ENCODE measurements at places on chromosomes 7 and 10.

- no peak for DNase-seq
These were observed 42.1 kb upstream of the NAMPT start for GRCh38 chr7:106326594-106327537.

DNA sequence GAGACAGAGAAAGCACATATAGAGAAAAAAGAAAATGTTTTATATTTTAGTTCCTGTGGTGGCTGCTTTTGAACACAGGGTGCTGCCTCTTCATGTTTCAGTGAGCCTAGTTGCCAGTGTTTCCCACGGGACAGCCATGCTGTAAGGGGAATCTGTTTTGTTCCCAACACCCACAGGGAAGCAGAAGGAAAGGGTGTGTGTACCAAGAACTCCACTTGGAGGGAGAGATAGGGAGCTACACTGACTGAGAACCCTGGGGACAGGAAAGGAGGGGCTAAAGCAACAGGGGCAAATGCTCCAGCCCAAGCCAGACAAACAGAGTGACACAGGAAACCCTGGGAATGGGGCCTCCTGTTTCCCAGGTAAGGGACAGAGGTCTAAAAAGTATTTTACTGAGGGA, 40.2 kb downstream of the FRMPD2 start:
- no peak for DNase-seq

- no peak for DNase-seq
These were observed 42.2 kb upstream of the MAGI2 start for GRCh38 chr7:79495544-79496272.

- no peak for DNase-seq
These were observed 468.9 kb downstream of the IPMK start for GRCh38 chr10:57798830-57799229.

- DNase-seq = no peak
These were observed 1202.5 kb downstream of the DNAJB9 start for GRCh38 chr7:109772161-109772560.

DNA sequence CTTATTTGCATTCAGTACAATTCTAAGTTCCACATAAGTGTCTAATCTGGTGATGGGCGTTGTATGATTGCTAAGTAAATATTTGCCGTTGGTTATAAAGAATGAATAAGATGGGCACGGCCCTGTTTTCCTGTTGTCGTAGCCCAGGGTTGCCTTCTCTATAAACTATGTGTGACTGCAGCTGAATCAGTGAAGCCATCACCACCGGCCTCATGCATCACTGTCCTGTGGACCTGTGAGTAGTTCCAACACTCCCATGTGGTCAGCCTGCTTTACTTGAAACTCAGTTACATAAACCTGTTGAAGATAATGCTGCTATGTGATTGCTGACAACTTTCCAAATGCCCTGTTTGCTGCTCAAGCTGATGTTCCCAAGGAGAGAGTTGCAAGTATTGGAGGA, 21.6 kb upstream of the KLF6 start:
- peak; percentile 89 for DNase-seq

GRCh38 chr10:63343476-63343875, 122.3 kb downstream of the JMJD1C start:
- no peak for DNase-seq

- DNase-seq = peak; percentile 81
These were observed 83.3 kb downstream of the CTBP2 start for GRCh38 chr10:125076891-125077541.

DNA sequence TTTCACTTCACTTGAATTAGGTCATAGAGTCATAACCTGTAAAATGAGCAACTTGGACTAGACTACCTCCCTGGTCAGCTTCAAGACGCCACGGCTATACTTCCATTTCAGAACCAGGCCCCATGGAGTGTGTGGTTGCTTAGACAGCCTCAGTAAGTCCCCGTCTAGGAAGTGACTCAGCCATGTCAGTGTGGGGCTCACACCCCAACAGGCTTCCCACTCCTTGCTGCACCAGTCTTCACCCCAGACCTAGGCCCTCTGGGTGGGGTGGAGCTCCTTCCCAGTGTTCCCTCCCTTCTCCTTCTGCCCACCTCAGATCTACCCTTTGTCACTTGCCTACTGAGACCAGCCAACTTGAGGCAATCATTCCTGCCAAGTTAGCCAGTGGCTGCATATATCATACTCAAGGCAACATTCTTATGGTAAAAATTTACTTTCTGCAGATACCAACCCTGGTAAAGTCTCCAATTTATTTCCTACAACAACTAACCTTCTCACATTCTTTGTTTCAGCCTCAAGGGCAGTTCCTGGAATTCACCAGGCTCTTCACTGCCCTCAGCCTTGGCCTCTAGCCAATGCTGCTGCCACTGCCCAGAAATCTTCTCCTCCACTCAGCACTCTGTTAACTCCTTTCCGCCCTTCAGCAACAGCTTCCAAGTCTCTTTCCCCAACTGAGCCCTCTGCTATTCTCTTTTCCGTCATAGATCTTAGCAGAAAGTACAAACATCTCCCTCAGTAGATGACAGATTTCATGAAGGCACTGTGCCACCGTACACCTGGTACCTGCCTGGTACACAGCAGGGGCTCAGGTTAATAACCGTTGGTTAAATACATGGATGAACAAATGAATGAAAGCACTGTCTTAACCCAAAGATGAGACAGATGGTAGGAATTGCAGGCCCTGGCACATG, 31.3 kb upstream of the ZNRF2 start:
- no peak for DNase-seq

DNA sequence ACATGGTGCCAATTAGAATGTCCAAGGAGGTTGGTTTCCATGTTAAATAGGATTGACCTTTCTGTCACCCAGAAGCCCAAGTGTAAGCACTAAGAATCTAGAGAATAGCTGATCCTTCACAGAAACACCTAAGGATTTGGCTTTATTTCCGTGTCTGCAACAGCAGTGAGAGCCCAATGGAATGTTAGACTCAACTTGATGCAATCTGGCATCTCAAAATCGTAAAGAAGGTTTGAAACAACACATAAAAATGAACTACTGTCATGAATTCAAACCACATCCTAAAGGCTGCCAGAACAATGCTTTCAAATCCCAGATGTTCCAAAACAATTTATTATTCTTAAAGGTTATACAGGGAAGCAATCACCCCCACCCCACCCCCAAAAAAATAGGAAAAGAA, 18.6 kb downstream of the PPP1R3C start:
- no peak for DNase-seq

DNA sequence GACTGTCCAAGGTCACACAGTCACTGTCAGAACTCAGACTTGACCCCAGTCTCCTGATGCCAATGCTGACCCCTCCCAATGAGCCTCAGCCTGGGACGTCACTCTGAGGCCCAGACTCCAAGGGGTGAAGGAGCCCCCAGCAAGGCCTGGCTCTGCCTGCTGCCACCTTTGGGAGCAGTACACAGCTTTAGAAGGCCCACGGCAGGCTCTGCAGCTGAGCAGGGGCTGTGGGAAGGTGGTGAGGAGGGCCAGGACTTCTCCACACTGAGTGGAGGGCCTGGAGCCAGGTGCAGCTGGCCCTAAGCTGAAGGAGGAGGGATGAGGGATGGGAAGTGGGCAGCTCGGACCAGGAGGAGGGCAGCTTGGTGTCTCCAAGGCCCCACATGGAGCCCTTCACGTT, 23.9 kb upstream of the ZMIZ1 start:
- no peak for DNase-seq

- DNase-seq = no peak
These were observed 730 bp downstream of the LARP4B start for GRCh38 chr10:930625-931325.

DNA sequence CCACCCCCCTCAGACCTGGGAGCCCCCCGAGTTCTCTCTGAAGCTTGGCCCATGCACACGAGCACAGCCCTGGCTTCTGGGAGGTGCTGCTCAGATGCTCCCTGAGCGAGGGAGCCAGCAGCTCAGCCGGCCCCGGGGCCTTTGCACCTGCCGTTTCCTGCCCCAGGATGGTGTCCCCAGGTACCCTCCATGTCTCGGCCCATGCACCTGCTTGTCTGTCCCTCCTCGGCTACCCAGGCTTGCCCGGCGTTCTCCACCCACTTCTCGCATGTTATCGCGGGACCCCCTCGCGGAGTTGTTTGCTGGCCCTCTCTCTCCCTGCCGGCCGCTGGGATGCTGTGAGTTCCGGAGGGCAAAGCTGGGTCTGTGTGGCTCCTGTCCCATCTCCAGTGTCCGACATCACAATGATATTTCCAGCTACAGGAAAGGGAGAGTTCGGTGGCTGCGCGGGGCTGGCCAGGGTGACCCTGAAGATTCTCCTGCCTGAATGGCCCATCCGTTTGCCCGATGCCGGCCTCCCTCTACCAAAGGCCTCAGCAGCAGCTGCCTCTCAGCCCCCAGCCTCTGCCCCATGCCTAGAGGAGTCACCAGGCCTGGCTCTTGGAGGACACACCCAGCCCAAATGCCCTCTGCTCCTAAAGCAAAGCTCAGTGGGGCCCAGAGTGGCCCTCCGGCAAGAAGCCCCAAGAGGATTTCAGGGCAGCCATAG, 12.2 kb upstream of the LFNG start:
- no peak for DNase-seq

- no peak for DNase-seq
These were observed 23.9 kb upstream of the ZNF716 start for GRCh38 chr7:57425969-57426628.

GRCh38 chr7:44980393-44981034, 1.7 kb upstream of the MYO1G start:
- no peak for DNase-seq

DNA sequence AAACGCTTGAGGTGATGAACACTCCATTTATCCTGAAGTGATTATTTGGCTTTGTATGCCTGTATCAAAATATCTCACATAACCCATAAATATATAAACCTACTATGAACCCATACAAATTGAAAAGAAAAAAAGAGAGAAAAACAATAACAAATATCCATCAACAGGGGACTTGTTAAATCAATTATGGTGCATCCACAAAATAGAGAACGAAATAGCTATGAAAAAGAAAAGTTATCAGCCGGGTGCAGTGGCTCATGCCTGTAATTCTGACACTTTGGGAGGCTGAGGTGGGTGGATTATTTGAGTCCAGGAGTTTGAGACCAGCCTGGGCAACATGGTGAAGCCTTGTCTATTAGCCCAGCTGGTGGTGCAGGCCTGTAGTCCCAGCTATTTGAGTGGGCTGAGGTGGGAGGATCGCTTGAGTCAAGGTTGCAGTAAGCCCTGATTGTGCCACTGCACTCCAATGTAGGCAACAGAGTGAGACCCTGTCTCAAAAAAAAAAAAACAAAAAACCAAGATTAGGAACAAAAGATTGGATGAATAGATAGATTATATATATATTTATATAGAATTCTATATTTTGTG, 30.6 kb upstream of the IFRD1 start:
- no peak for DNase-seq

- DNase-seq = no peak
These were observed 81.0 kb downstream of the PTPRN2 start for GRCh38 chr7:158506626-158507025.

DNA sequence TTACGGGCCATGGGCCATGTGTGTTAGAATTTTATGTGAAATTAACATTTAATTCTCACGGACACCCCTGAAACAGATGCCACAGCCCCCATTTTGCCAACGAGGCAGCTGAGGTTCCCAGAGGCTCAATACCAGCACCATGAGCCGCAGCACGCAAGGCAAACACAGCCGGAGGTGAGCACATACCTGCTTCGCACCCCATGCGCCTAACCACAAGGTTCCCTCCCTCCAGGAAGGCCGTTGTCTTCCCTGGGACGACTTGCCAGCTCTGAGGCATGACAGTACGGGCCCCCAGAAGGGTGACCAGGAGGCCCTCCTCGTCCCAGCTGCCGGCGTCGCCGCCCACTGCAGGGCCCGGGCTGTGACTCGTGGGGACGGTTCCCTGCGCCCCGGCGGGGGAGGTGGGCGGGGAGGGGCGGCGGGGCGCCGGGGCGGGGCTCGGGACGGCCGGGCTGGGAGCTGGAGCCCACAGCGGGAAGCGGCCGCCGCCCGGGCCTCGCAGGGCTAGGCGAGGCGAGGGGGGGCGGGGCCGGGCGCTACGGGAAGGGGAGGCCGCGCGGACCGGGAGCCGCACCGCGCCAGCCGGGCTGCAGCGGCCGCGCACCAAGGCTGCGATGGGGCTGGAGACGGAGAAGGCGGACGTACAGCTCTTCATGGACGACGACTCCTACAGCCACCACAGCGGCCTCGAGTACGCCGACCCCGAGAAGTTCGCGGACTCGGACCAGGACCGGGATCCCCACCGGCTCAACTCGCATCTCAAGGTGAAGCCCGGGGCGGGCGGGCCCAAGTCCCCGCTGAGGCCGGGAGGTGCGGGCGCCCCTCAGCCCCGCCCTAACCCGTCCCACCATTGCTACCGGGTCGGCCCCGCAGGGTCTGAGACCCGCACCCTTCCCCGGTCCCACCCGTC, at the start of gene CAV2:
TSS of gene CAV2 (plus strand) at position 571 of the 910 bp plus-strand sequence. CDS start at position 615, 44 bp downstream.
- DNase-seq = no peak

GRCh38 chr7:111825046-111825445, 262.8 kb upstream of the IMMP2L start:
- no peak for DNase-seq

DNA sequence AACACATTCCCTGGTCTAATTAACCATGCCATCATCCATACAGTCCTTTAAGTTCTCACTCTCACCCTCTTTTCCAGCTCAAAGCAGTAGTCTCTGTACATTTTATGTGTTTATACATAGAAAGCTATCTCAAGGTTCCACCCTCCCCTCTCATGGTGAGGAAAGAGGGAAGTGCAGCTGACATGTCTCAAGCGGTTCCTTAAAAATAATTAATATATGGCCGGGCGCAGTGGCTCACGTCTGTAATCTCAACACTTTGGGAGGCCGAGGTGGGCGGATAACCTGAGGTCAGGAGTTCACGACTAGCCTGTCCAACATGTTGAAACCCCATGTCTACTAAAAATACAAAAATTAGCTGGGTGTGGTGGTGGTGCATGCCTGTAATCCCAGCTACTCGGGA, 36.7 kb downstream of the ZC3HAV1 start:
- DNase-seq = no peak

DNA sequence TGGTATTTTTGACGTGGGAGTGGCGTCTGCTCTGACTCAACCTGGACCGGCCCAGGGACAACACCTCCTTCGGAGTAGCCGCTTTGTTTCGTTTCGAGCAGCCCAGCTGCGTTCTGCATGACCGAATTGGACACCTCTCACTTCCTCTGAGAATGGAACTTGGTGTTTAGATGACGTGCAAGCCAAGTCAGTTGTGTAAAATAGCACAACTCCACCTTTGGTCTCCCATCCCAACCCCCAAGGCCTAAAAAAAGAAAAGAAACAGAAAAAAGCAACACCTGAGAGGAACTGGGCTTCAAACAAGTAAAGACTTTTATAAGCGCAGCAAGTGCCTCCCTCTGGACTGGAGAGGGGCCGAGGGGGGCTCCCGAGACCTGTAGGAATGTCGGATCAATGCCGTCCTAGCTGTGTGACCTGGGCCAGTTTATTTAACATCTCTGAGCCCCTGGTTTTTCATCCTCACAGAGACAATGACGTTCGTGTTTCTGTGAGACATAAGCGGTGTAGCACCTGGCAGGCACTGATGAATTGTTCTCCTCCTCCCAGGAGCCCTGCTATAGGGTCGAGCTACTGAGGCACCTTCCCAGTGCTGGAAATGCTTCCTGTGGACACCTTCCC, 52.0 kb upstream of the SMNDC1 start:
- no peak for DNase-seq
